ENCODE measurements at places on chromosomes 5 and 9.

- no peak for DNase-seq
Measured at GRCh38 chr9:128033609-128034008, 33.5 kb downstream of the NAIF1 start.

- no peak for DNase-seq
Measured at GRCh38 chr5:120053841-120054240, 410.3 kb upstream of the PRR16 start.

- no peak for DNase-seq
Measured at GRCh38 chr5:97338729-97339128, 155.7 kb upstream of the RIOK2 start.

- no peak for DNase-seq
Measured at GRCh38 chr5:178576591-178577351, 13.4 kb downstream of the COL23A1 start.

GRCh38 chr9:134648701-134649530 lies 7.3 kb downstream of the COL5A1 start:
- DNase-seq = no peak
